ENCODE measurements at places on chromosomes 6 and 20. TPM values are rescaled to one million over a fixed set of nuclear protein-coding genes. Genes with fewer than 3 reads are reported as not detected.

GRCh38 chr20:2230726-2231488 is 64.9 kb upstream of the TGM3 start:
- DNase-seq = no peak

GRCh38 chr20:57738484-57738883 is 28.7 kb upstream of the PMEPA1 start:
- no peak for DNase-seq

GRCh38 chr20:59308493-59309201 is 8.2 kb downstream of the EDN3 start:
- no peak for DNase-seq

DNA sequence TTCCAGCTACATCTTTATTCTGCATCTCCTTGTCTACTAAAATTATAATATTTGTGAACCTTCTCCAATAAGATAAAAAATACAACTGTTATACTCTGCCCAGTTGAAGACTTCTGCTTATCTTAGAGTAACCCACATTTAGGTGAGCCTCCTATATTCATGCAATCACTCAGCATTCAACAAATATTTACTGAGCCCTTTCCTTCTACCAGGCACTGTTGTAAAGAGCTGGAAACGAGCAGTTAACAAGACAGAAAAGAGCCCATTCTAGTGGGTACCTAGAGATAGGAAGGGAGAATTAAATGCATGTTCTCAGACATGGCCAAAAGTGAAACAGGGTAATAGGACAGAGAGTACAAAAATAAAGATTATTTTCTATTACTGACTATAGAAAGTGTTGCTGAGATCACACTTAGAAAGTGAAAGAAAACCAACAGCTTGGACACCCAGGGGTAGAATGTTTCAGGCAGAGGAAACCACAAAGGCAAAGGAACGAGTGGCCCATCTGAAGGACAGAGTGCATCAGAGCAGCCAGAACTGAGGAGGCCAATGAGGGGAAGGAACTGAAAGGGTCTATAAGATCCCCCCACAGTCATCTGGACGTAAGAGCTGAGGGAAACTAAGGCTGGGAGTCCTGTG is 50.8 kb upstream of the SMLR1 start:
- DNase-seq = no peak

Gene RIPOR3
- 8.0 TPM for total RNA-seq

- DNase-seq = no peak
Measured at GRCh38 chr6:39911513-39912125, 22.6 kb downstream of the MOCS1 start.

Gene CAGE1
- total RNA-seq = not detected

GRCh38 chr6:170281331-170282292 is 9.3 kb downstream of the DLL1 start:
- DNase-seq = no peak

- no peak for DNase-seq
Measured at GRCh38 chr20:45064812-45065211, 36.1 kb downstream of the KCNS1 start.

Gene THEMIS
- total RNA-seq = 0.37 TPM

Gene PTPRK
- 43.0 TPM for total RNA-seq

- no peak for DNase-seq
Measured at GRCh38 chr6:56079751-56080540, 167.4 kb downstream of the COL21A1 start.

- DNase-seq = no peak
Measured at GRCh38 chr6:8905757-8906156, 470.4 kb upstream of the SLC35B3 start.

- DNase-seq = no peak
Measured at GRCh38 chr6:57069228-57069627, 20.8 kb upstream of the ZNF451 start.

GRCh38 chr6:10453596-10453995 is 38.7 kb upstream of the TFAP2A start:
- DNase-seq = no peak

- no peak for DNase-seq
Measured at GRCh38 chr6:50922579-50923525, 104.2 kb downstream of the TFAP2B start.

DNA sequence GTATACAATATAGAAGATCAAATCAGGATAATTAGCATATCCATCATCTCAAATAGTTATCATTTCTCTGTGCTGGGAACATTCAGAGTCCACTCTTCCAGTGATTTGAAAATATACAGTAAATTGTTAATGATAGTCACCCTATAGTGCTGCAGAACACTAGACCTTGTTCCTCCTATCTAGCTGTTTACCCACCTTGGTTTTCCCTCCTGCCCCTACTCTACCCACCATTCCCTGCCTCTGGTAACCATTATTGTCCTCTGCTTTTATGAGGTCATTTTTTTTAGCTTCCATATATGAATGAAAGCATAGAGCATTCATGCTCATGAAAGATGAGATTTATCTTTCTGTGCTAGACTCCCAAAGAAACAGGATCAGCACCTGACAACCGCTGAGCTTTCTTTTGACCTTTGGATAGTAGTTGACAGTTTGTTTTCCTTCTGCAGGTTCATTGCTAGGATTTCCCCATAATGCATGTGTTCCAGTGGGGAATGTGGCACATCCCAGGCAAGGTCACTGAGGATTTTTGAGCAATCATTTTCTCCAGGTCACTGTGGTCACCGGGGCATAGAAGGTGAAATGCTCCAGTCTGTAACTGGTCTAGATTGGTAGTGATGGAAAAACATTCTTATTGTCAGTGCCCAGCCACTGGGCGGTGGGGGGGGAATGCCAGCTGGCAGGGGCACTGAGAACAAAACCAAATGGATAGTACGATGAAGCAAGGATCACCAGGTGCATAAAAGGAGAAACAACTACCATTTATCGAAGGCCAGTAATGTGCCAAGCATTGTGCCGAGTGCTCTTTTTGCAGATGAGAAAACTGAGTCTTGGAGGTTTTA is 33.6 kb upstream of the BCAS1 start:
- DNase-seq = no peak

GRCh38 chr6:111626441-111626840 is 20.8 kb upstream of the TRAF3IP2 start:
- DNase-seq = peak; percentile 58

- no peak for DNase-seq
Measured at GRCh38 chr6:184161-184700, 108.1 kb upstream of the DUSP22 start.

Gene SAPCD1
- total RNA-seq = 0.47 TPM

DNA sequence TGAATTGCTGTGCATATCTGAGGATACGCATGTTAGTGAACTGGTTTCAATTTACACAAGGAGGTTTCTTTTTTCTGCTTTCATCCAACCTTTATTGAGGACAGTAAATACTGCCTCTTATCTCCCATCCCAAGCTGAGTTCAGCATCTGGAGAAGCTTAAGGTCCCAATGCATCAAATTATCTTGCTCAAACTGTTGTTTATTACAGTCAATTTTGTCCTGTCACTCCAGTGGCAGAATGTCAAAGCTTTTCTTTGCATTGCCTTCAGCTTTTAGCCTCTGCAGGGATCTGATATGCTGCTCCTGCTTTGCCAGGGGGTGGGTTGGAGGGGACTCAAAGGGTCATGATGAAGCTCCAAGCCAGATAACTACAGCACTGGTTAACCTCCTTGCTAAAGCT is 435.4 kb upstream of the SOX4 start:
- DNase-seq = no peak

DNA sequence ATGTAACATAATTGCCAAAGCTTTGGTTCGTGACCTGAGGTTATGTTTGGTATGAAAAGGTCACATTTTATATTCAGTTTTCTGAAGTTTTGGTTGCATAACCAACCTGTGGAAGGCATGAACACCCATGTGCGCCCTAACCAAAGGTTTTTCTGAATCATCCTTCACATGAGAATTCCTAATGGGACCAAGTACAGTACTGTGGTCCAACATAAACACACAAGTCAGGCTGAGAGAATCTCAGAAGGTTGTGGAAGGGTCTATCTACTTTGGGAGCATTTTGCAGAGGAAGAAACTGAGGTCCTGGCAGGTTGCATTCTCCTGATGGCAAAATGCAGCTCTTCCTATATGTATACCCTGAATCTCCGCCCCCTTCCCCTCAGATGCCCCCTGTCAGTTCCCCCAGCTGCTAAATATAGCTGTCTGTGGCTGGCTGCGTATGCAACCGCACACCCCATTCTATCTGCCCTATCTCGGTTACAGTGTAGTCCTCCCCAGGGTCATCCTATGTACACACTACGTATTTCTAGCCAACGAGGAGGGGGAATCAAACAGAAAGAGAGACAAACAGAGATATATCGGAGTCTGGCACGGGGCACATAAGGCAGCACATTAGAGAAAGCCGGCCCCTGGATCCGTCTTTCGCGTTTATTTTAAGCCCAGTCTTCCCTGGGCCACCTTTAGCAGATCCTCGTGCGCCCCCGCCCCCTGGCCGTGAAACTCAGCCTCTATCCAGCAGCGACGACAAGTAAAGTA is 547 bp upstream of the ESR1 start:
- no peak for DNase-seq

Gene CLPSL1
- total RNA-seq = not detected

DNA sequence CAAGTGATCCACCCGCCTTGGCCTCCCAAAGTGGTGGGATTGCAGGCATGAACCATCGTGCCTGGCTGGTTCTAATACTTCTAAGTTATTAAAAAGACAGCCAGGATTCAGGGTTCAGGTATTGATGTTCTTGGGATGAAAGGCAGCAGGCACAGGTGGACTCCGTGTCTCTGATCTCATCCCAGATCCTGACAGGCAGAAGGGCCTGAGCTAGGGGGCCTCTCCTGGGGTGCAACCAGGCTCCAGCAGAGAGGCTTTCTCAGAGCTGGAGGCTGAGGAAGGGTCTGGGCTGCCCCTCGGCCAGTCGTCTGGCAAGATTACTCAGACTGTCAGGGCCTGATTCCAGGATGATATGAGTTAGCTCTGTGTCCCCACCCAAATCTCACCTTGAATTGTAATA is 106.3 kb downstream of the SCML4 start:
- DNase-seq = no peak

DNA sequence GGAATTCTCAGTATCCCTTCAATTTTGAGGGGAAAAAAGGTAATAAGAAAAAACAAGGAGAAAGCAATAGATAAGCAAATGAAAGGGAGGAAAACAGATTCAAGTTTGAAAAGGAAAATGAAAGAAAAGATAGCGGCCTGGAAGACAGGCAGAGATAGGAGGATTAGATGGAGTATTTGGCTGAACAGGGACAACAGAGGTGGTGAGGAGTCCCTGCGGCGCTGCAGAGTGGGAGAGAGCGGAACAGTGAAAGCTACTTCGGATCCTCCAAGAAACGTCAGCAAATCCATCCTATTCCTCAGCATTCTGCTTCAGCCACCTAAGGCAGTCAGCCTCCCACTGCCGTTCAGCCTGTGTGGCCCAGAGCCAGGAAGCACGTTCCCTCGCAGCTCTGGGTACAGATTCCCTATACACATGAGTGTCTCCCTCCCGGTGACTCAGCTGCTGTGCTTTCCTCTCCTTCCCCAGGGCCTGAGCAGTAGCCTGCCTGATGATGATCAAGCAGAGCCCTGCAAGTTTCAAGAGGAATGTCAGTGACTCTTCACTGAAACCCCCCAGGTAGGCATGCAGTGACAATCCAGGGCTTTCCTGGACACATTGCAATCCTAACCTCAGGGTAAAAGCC is 43.4 kb upstream of the CDYL start:
- peak; percentile 62 for DNase-seq

Gene CTAGE9
- total RNA-seq = not detected

Gene C6orf132
- total RNA-seq = 2.2 TPM

Gene LPIN3
- total RNA-seq = 22.9 TPM

Gene GSTA3
- total RNA-seq = not detected

- no peak for DNase-seq
Measured at GRCh38 chr6:15586503-15586902, 76.3 kb downstream of the DTNBP1 start.

GRCh38 chr6:142823256-142823902 is 121.6 kb downstream of the HIVEP2 start:
- DNase-seq = no peak

DNA sequence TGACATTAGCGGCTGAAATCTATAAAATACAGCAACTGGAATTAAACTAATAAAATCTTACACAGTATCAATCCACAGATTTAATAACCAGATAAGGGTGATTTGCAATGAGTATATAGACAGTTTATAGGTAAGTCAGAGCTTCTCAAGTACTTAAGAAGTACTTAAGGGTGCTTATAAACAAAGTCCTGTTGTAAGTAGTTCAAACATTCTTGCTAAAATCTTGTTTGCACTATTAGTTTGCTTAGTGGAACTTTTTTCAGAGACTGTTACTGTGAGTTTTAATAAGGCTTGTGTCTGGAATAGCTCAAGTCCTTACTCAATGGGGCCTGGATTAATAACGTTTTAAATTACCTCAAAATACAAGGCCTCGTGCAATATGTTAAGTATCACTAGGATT is 240.5 kb downstream of the GMDS start:
- DNase-seq = no peak

DNA sequence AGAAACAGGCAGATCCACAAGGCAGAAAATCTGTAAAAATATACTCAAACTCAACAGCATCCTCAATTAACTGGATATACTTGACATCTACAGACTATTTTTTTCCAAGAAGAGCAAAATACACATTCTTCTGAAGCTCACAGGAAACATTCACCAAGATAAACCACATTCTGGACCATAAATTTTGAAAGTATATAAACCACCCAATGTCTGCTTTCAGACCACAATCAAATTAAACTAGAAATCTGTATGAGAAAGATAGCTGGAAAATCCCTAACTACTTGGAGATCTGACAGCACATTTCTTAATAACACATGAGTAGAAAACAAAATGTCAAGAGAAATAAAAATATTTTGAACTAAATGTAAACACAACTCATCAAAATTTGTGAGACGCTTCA is 195.5 kb downstream of the ERMARD start:
- DNase-seq = no peak

DNA sequence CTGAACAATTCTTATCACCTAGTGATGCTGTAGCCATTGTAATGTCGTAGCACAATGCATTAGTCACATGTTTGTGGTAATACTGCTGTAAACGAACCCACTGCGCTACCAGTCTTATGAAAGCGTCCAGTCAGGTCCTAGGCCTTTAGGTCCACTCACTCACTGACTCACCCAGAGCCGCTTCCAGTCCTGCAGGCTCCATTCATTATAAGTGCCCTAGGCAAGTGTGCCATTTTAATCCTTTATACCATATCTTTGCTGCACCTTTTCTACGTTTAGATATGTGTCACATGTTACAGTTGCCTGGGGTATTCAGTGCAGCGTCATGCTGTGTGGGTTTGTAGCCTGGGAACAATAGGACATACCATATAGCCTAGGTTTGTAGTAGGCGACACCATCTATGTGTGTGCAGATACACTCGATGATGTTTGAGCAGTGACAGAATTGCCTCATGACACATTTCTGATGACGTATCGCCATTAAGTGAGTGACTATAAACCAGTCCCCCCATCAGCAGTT is 15.4 kb downstream of the IGF2R start:
- no peak for DNase-seq

Gene ULBP3
- 1.1 TPM for total RNA-seq

GRCh38 chr6:87074101-87074621 is 20.7 kb downstream of the CGA start:
- no peak for DNase-seq

Gene GSS
- total RNA-seq = 18.6 TPM

Gene FABP7
- total RNA-seq = not detected

GRCh38 chr6:19691465-19692167 is 145.6 kb upstream of the ID4 start:
- no peak for DNase-seq

- no peak for DNase-seq
Measured at GRCh38 chr6:85418059-85418458, 31.8 kb upstream of the NT5E start.

GRCh38 chr6:37735722-37736121 is 38.0 kb upstream of the MDGA1 start:
- DNase-seq = no peak

GRCh38 chr6:170139531-170139930 is 151.3 kb downstream of the DLL1 start:
- DNase-seq = peak; percentile 18
